BJ (cell line): ENCODE measurements at places on chromosomes 6 and 20.

DNA sequence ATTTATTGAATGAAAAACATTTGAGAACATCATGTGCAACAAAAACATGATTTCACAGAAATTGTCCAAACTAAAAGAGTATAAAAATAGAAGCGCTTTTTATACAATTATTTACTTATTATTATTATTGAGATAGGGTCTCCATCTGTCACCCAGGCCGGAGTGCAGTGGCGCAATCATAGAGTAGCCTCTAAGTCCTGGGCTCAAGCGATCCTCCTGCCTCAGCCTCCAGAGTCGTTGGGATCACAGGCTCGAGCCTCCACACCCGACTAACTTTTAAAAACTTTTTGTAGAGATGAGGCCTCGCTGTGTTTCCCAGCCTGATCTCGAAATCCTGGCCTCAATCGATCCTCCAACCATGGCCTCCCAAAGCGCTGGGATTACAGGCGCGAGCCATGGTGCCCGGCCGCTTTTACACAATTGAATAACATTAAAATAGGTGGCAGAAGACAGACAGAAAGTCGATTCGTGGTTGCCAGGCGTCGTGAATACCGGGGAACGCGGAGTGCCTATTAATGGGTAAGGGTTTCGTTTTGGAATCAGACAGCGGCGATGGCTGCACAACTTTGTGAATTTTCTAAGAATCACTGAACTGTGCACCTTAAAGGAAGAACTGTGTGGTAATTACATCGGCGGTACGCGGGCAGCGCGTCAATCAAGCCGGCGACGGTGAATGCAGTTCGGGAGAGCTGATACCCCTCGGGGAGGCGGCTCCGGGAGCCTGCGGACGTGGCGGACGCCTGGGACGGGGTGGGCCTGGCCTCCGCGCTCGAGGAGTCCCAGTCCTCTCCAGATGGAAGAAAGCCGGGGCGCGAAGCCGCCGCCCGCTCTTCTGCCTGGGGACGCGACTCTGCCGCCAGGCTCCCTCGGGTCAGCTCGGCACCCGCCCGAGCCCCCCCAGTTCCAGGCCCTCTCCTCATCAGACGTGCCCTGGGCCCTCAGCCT, 807 bp downstream of the TBC1D20 start:
- DNase-seq, result no peak

DNA sequence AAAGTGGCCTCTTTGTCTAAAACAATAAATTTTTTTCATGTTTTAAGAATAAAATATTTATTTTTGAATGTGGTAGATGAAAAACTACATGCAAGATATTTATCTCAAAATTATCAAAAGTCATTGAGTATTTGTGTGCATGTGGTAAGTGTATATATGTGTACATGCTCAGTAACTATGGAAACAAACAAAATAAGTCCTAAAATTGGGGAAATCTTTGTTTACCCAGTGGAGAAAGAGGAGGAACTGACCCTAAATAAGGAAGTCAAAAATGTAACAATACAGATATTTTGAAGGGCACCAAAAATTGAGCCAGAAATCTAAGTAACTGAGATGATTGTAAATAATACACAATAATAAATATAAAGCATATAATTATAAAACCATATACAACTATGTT, 639.2 kb downstream of the MAFB start:
- no peak for DNase-seq

DNA sequence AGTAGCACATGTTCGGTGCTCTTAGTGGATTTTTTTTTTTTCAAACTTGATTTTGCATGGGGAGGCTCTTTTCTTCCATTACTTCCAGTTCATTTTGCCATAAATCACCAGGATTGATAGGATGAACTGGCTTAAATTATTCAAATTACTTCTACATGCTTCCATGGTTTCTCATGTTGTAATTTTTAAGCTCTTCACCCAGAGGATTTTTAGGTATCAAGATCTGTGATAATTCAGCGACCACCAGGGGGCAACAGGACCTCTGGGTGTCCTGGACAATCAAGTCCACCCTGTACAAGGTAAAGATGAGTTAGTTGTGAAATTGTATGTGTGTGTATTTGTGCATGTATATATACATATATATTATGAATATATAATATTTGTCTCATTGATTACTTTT, 4.2 kb upstream of the EPHA7 start:
- no peak for DNase-seq

DNA sequence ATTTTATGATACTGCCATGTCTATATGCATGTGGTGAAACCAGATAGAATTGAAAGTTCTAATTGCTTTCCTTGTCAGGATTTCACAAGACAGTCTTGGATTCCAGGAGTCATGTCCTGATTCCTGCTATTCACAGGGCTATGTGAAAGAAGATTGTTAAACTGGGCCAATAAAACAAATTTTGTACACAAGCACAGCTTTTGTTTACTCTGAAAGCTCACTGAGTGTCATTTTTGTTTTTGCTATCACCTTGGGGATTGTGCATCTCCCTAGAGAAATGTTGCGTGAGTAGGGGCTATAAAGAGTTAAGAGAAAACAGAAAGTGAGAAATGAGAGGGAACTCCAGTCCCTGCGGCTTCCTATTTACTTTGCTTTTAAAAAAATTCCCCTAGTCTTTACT, 627.5 kb downstream of the PKHD1 start:
- DNase-seq, result no peak

DNA sequence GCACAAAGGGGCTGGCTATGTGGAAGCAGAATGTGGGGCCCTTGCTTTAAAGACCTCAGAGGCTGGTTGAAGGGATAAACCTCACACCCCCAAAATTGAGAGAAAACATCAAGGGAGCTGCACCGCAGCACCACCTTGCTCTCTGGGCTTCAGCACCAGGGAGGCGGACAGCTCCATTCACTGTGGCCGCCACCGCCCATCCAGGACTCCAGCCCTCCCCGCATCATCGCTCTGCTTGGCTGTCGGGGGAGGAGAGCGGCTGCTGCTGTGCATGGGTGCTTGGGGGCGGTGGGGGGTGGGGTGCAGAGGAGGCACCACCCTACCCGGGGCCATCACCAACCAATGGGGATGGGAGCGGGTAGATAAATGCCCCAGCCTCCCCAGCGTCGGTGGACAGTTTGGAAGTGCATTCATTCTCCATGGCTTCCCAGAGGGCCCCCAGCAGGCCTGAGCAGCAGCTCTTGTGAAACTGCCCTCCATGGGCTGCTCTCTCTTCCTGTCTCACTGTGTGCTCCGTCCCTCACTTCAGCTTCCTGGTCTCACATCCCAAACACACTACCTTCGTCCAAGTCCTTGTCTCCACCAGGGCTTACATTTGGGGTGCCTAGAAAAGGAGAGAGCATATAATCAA, 75.7 kb upstream of the BHLHE23 start:
- DNase-seq, result no peak

DNA sequence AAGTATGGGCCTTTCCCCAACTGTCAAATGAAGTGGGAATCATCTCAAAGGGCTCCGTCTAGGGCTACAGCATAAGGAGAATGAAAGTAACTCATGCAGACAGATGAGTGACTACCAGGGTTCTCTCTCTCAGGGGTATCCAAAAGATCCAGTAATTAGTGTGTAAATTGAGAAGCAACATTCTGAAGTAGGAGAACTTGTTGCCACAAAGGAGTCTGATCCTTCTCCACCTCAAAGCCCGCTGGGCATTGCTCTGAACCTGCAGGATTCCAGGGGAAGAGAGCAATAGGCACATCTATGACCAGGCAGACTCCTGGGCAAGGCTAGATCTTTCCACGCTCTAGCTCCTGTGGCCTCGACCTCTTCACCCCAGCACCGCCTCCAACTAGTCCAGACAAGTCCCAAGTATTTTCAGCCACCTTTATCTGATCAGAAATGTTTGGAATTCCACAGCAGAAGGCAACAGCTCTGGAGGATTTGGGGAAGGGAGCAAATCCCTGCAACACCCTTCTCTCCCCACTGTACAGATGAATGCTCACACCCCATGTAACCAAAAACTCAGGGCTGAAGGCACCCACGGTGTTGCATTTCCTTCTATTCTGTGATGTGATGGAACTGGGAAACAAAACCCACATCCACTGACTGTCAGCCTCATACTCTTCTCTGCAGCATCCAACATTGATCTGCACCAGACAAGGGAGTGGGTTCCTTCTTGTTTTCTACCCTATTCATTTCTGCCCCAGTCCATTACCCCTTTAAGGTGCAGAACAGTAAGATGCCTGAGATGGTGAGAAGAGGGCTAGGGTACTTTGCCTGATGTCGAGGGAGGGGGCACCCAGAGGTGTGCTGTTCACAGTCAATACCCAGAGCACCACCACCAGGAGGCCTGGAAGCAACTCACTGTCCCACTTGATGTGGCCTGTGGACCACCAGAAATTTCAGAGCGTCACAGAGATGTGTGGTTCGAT, 41.0 kb downstream of the COX4I2 start:
- no peak for DNase-seq

DNA sequence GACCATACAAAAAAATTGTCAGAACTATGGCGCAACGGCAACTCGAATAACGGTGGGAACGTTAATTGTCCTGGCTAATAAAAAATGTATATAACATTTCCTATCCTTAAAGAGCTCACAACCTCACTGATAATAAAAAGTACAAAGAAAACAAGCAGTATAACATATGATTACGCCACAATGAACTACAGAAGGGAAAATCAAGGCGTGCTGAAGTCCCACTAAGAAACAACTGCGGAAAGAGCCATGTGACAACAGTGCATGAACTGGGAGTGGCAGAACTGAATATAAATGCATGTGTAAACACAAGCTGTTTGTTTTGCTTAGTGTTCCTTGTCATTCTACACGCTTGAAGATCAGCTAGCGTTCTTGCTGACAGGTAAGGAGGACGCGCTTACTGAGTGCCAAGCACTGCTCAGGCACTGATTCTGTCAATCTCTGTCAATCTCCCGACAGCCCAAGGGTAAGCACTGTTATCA, 466 bp upstream of the PSMB1 start:
- DNase-seq, result no peak

- DNase-seq, result no peak
Measured at GRCh38 chr20:50335105-50335504, 144.5 kb downstream of the CEBPB start.

- DNase-seq, result no peak
Measured at GRCh38 chr6:5464099-5464885, 203.0 kb downstream of the FARS2 start.

GRCh38 chr6:74249658-74250057, 553.7 kb downstream of the CD109 start:
- peak; percentile 67 for DNase-seq

DNA sequence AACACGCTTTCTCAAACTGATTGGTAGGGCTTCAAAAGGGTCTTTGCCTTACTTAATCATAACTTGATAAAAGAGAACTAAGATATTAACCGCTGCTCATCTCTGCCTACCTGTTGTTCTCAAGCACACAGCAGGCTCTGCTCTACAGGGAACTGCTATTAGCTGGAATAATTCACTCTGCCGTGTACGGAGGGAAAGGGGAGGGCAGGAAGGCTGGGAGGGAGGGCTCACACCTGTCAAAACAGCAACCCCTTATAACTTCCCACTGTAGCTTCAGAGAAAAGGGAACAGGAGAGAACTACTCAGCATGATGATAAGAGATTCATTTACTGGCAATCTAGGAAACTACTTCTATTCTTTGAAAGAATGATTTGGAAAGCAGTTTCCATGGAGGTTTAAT, 75.1 kb downstream of the ZMYND8 start:
- no peak for DNase-seq

- DNase-seq, result peak; percentile 52
Measured at GRCh38 chr6:32086661-32087573, 22.2 kb downstream of the TNXB start.

- DNase-seq, result no peak
Measured at GRCh38 chr6:170261643-170262488, 29.0 kb downstream of the DLL1 start.

- DNase-seq, result no peak
Measured at GRCh38 chr6:156449569-156449968, 327.6 kb upstream of the ARID1B start.

GRCh38 chr6:25170640-25171039, 108.5 kb upstream of the CARMIL1 start:
- no peak for DNase-seq

GRCh38 chr6:25333471-25333870, 54.3 kb downstream of the CARMIL1 start:
- DNase-seq, result no peak

DNA sequence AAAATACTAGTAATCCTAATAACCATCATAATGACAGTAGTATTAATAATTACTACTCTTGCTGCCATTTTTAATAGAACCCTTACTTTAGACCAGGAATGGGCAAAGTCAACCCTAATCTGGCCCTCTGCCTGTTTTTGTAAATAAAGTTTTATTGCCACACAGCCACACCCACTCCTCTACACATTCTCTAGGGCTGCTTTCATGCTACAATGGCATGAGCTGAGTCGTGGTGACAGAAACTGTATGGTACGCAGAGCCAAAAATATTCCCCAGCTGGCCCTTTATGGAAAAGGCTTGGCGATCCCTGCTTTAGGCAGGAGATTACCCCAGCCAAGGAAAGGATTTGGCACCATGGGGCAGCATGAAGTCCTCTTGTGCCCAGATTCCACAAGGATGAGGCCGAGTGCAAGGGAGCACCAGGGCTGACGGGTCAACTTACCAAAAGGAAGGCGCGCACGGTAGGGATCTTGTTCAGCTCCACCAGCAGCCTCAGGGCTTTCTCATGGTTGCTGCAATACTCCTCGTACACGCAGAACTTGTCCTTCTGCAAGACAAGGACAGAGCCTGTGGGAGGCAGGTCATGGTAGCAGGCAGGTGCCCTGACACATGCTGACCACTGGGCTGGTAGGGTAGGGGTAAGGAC, 93.6 kb downstream of the PREX1 start:
- no peak for DNase-seq

- no peak for DNase-seq
Measured at GRCh38 chr6:149410557-149410956, 10.5 kb downstream of the SUMO4 start.

DNA sequence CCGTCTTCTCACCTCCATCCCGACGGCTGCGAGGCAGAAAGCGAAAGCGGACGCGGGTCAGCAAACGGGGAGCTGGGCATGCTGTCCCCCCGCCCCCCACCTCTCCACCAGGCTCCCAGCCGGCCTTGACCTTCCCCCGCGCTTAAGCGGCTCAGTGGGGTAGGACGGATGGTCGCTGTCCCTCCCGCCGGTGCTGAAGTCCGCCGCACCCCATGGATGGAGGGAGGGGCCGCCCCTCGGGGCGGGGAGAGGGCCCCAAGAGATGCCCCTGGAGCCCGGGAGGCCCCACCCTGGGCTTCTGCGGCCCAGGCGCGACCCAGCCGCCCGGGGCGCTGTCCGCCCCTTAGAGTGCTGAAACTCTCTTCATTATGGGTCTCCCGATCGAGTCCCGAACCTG, at the start of gene KCNB1:
TSS of gene KCNB1 (minus strand) at position 48 of the 397 bp plus-strand sequence. CDS start 188 bp downstream, outside the sequence.
- no peak for DNase-seq

GRCh38 chr6:13434777-13435176, 52.6 kb downstream of the GFOD1 start:
- DNase-seq, result no peak

GRCh38 chr6:43368259-43369160, 937 bp downstream of the ZNF318 start:
- no peak for DNase-seq
